ENCODE measurements at places on chromosomes 1 and 21.

DNA sequence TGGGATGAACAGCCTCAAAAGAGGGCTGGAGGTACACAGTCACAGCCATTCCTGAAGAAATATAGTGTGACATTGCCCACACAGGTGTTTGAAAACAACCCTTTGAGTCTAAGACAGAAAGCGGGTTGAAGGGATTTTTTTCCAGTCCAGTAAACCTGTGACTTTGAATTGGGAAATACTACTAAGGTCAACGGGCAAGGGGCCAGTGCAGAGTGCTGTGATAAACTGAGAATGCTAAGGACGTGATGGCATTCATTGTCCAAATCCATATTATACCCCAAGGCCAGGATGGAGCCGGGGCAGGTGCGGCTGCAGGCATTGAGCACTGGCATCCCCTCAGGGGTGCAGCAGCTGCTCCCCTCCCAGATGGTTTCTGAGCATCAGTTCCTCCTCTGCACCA, 36.6 kb downstream of the KIAA0040 start:
- DNase-seq = no peak

DNA sequence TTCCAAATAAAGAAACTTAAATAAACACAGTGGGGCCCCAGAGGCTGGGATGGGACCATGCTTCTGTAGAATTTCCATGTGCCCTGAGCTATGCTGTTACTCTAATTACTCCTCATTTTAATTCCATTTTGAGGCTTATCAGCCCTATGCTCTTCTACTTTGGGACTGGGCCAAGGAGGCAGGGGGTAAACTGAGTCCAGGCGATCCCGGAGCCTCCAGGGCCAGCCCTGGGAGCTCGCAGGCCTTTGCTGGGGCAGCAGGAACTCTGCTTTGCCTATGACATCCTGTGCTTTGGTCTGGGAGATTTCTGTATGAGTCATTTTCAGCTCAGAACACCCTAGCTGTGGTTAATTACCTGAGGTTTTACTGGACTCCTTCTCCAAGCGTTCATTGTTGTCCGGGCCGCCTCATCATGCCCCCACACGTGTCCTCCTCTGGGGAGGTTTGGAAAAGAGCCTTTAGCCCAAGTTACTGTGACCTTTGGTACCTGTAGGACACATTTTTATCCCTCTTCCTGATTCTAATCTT, 95.7 kb downstream of the RHOU start:
- DNase-seq = peak; percentile 21

GRCh38 chr1:88029899-88030298, 654.2 kb upstream of the PKN2 start:
- DNase-seq = no peak

- DNase-seq = no peak
Measured at GRCh38 chr21:29297483-29298347, 1.0 kb upstream of the BACH1 start.

Data from AG04449 (cell line).